ENCODE measurements at places on chromosomes 1 and 21.

DNA sequence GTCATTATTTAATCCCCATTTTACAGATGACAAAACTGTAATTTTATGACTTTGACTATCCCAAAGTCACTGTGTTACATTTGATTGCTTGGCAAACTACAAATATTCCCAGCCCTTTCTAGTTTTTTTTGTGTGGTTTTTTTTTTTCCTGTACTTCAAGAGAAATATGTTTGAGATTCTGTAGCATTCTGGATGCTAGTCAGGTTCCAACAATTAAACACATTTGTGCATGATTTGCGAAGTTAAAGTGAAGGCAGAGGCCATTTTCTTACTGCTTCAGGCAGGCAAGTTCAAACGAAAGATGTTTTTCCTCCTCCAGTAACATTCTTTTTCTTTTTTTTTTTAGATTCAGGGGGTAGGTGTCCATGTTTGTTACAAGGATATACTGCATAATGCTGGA lies 107.9 kb upstream of the SERTAD4 start:
- DNase-seq: no peak

GRCh38 chr1:175197531-175197930 lies 5.0 kb upstream of the KIAA0040 start:
- DNase-seq: no peak

- DNase-seq: no peak
These were observed 943.4 kb downstream of the TTLL7 start for GRCh38 chr1:83055391-83056170.

DNA sequence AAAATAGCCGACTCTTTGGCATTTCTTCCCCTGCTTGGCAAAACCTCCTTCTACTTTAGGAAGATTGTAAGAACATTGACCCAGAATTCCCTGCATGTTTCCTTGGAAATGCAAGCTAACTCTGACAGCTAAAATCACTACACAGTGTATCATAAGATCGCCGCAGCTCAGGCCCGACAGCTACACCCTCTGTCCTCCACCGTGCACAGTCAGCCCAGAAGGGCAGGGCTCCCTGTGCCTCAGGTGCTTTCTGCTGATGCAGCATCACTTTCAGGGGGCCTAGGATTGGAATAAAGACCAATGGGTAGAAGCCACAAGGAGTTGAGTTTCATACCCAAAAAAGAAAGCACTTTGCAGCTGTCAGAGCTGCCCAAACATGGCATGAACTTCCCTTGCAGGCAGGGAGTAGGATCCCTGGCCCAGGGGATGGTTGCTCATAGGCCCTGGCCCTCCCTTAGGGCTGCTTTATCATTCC lies 145.3 kb downstream of the SEC16B start:
- DNase-seq: no peak
